ENCODE measurements at places on chromosomes 12 and 14.

DNA sequence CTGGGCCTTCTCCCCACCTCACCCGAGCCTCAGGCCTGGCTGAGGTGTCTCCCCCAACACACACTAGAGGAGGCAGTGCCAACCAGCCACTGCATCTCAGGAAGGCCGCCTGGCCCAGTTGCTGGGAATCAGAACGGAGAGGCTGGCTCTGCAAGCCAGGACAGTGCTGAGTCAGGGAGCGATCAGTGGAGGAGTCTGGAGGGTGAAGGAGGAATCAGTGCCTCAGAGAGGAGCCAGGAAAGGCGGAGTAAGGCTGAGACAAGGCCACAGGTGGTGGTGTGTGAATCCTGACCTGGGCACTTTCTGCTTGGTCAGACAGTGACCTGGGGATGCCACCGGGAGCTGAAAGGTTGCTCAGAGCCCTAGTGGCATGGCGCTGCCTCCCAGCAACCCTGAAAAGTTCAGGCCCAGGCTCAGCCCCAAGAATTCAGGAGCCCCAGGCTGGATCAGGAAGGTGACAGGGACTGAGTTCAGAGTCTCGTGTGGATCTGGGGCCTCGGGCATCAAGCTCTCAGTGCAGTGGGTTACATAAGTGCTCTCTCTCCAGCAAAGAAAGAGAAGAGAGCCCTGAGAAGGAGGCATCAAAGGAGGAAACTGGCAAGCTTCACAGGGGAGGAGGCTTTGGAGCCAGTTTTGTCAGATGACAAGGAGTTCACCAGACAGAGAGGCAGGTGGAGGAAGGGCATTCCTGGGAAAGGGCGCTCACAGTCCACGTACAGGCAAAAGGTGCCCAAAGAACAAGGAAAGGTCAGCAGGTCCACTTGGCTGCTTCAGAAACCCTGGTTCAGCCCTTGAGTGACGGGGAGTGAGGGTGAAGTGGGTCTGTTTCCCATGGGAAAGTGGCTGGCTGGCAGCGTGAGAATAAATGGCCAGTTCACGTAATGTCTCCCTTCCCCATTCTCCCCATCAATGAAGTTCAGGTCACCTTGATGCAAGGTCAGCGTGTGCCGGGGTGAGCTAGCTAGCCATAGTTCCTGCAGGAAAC, 87.8 kb downstream of the ZFP36L1 start:
- no peak for DNase-seq

DNA sequence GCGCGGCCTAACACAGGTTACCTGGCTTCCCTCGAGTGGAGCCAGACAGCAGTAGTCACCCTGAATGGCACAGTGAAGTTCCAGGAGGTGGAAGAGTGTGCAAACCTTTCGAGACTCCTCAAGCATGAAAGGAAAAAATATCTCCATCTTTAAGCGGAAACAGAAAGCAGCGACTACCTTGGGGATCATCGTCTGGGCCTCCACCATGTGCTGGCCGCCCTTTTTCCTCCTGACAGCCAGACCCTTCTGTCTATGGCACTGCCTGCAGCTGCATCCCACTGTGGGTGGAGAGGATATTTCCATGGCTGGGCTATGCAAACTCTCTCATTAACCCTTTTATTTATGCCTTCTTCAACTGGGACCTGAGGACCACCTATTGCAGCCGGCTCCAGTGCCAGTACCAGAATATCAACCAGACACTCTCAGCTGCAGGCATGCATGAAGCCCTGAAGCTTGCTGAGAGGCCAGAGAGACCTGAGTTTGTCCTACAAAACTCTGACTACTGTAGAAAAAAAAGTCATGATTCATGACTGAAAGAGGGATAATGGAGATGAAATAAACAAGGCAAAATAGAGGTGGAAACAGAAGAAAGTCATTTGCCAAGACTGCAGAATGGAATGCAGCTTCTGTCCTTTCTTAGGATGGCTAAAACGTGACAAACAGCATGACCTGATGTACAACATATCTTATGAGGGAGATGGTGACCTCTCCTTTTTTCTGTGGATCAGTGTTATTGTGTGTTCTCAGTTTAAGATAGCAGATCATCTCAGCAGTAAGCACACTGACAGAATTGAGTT, 2.4 kb upstream of the HEBP1 start:
- DNase-seq: no peak

DNA sequence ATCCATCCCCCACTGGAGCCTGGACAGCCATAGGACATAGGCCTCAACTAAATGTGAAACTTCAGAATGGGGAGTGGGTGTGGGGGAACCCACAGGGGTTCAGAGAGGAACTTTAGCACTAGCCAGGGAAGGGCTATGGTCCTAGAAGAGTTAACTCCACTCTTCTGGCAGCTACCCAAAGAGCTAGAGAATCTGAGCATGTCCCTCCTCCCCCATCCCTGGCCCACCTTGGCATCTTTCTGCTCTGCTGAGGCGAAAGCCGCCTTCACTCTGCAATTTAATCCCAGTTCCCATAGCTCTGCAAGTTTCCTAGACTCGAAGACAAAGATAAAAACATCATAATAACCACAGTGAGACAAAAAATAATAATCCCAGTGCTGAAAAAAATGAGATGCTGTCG, 214.7 kb upstream of the RTL1 start:
- DNase-seq: no peak

DNA sequence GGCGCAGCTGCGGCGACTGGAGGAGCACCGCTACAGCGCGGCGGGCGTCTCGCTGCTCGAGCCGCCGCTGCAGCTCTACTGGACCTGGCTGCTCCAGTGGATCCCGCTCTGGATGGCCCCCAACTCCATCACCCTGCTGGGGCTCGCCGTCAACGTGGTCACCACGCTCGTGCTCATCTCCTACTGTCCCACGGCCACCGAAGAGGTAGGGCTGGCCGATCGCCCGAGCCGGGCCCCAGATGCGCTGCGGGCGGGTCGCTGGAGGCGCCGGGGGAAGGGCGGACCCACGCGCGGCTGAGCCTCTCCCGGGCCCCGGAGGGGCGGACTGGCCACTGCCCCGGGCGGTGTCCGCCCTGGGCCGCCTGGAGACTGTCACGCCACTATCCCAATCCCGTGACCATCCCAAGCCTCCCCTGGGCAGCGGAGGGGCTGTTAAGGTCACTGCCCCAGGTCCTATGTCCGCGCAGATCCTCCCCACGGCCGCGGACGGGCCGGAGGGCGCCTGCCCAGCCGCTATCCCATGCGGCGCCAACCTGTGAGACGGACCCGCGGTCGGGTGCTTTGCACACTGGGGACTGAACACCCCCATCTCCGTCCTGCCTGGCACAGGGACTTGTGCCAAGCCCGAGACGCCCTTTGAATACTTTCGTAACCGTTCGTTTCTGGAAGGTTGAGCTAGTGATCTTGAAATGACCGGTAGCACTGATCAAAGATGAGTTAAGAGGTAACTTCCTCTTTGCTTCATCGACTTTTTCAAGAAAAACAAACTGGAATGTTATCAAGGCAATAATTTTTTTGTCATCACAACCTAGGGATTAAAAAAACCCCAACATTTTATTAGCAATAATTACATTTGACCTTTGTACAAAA, 725 bp downstream of the CHPT1 start:
- peak; percentile 34 for DNase-seq

DNA sequence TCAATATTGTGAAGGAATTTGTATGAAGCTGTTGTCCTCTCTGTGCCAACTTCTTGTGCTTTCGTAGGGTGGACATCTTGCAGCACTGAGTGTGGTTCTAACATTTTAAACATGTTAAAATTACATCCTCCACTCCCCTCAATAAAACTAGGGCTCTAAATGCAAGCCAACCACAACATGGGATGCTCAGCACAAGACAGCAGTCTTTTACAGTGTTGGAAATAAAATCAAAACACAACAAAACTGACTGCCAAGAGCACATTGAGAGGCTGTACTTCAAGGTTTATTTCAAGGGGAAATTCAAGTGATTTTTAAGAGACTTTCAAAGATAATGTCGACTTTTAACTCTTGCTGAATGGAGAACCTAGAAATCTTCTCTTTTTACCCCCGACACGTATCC, 396.9 kb downstream of the TMTC2 start:
- DNase-seq: no peak

DNA sequence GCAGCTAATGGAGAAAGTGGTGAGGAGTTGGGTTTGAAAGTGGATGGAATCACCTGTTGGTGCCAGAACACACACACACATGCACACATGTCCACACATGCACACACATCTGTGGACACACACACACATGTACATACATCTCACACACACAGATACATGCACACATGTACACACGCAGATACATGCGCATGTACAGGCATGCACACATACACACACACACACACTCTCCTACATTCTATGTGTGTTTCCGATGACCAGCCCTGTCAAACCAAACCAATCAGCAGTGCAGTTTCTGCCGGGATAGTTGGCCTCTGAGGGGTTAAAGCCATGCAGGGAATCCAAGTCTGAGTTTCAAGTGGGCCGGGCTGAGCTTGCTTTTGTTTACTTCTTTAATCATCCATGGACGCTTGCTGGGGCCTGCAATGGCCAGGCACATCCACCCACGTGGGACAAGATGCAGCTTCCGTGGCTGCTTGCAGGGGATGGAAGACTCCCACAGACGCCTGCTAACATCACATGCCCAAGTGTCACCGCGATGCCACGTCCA, 52.5 kb downstream of the GALNT9 start:
- no peak for DNase-seq

GRCh38 chr12:122947352-122947792, 18.9 kb downstream of the ABCB9 start:
- no peak for DNase-seq

- DNase-seq: no peak
These were observed at the start of gene PMEL for GRCh38 chr12:55965941-55966407. Gene PMEL (minus strand): TSS chr12:55966042. CDS start chr12:55966011, 31 bp downstream.

GRCh38 chr12:43283206-43283605, 268.8 kb downstream of the ADAMTS20 start:
- no peak for DNase-seq

DNA sequence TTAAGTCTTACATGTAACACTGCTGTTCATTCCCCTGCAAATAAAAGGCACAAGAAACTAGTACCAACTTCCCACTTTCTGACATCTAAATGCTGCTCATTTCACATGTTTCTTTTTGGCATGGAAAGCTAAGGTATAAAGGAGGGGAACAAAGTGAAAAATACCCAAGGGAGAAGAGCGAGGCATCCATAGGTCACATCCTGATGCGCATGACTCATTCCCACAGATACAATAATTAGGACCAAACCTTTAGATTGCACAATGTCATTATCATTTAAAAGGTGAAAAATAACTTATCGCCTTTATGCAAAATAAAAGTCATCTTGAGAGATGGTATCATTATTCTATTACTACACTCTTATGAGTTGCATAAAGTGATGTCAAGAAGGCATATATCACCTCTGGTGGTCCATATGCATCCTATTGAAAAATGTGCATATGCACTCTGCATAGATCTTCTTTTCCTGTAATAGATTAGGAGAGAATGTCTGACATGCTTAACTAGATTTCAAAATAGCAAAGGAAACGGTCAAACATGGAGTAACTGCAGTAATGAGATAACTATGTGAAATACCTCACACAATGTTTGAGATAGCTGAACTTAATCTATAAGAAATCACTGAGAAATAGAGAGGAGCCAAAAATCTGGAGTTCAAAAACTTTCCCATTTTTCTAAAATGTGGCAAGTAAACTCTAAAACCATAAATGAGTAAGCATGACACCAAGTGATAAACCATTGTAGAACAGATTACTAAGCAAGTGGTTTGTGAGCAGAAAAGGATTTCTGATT, 382.5 kb upstream of the TMTC1 start:
- no peak for DNase-seq

DNA sequence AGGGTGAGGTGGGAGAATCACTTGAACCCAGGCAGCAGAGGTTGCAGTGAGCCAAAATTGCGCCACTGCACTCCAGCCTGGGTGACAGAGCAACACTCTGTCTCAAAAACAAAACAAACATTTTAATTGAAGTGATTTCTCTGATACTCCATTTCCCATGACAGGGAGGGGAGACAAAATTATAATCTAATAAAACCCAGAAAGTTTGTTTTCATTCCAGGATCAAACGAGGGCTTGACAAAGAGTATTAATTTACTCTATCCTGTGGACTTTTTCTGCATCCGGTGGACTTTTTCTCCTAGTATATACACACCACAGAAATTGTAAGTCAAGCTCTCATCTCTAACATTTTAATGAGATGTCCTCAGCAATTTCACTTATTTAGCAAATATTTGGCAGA, 14.5 kb upstream of the AP4S1 start:
- no peak for DNase-seq

GRCh38 chr12:56119361-56119796, 1.3 kb downstream of the ZC3H10 start:
- no peak for DNase-seq

DNA sequence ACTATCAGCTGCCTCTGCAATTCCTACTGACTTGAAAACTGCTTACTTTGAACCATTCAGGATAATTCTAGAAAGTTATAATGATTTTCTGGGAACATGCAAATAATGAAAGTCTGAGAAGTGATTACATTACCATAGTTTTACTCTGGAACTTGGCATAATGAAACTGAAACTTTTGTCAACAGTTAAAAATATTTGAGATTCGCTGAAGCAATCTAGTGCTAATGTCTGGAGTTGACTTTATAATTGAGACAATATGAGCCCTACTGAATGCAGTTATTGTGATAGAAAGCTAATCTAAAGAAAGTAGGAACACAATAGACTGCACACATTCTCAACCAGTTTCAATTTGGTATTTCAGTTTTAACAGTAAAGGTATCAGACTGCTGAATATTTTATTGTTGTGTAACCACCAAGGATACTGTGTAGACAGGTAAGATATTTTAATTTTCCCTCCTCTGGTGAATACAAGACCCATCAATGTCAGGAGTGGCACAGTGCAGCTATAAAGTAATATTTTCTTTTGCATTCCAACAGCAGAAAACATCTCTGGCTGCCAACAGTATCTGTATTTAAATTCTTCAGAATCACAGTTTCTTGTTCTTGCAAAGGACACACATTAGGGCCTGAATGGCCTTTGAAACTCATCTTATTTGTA, 483.5 kb downstream of the ATP23 start:
- DNase-seq: no peak

DNA sequence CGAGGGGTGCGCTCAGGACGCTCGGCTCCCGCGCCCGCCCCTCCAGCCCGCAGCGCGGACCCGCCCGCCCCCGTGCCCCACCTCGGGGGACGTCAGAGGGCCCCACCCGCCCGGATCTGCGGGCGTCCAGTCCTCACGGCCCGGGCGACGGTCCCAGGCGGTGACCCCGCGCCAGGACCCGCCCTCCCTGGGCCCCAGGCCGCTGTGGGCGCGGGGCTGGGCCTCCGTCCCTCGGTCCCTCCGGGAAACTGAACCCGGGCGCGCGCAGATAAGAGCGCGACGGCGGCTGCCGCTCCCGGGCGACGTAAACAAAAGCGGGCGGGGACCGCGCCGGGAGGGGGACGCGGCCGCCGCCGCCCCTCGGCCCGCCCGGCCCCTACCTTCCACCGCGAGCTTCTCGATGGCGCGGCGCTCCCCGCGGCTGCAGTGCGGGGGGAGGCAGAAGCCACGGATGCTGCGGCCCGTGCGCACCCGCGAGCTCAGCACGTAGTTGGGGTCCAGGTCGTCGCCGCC, 1.1 kb downstream of the CKB start:
- DNase-seq: no peak

DNA sequence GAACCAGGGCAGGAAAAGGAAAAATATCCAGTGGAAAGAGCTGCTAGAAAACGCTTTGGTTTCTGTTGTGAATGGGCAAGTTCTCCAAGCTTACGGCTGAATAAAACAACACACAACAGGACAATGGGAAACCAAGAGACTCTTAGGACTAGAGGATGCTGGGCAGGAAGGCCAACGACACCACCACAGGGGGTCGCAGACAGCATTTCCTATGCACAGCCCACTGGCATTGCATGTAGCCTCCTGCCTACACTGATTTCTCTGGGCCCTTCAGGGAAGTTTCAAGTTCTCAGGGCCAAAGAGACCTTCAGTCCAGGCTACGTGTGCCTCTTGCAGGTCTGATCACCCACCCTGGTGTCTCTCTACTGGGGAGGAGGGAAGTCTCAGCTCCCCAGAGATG, 108.0 kb downstream of the RIMBP2 start:
- DNase-seq: no peak

Measured in GM12891 (cell line).